ENCODE measurements at places on chromosomes 4 and X. TPM values are rescaled to one million over a fixed set of nuclear protein-coding genes. Genes with fewer than 3 reads are reported as not detected.

Gene KLF8
- total RNA-seq: 2.4 TPM

Gene CENPVL3
- not detected for total RNA-seq

Gene HSFX2
- total RNA-seq: not detected

Gene H2BW2
- total RNA-seq: not detected

Gene COMMD8
- total RNA-seq: 16.8 TPM

Gene FBXO8
- total RNA-seq: 26.2 TPM

Gene POU4F2
- total RNA-seq: not detected

Gene ZNF711
- total RNA-seq: 1.3 TPM

Gene GRID2
- total RNA-seq: not detected

Gene GUCY1A1
- total RNA-seq: 2.7 TPM

Gene GALNT7
- total RNA-seq: 143 TPM

Gene FAM47E
- 6.5 TPM for total RNA-seq

Gene ETDB
- total RNA-seq: not detected

Gene SLC49A3
- 10.7 TPM for total RNA-seq

Gene PAGE3
- total RNA-seq: not detected

Gene GBA3
- total RNA-seq: 14.9 TPM

Gene ABCG2
- total RNA-seq: 36.2 TPM

Gene TXK
- total RNA-seq: 1.8 TPM

Gene ASMT
- total RNA-seq: not detected

Gene MAML3
- total RNA-seq: 14.6 TPM

Gene TRAM1L1
- total RNA-seq: 0.21 TPM

Gene FAM149A
- total RNA-seq: 18.4 TPM

Gene PCYT1B
- not detected for total RNA-seq

Gene DLG3
- total RNA-seq: 88.9 TPM

Gene PCDH19
- total RNA-seq: 0.43 TPM

Gene ADAM29
- not detected for total RNA-seq

Gene CACNA1F
- total RNA-seq: 2.0 TPM

Gene HSFX3
- total RNA-seq: not detected

Gene S100G
- not detected for total RNA-seq

Gene PF4V1
- total RNA-seq: not detected

Gene AFP
- total RNA-seq: not detected

Gene ARL9
- 0.15 TPM for total RNA-seq

Gene ANOS1
- total RNA-seq: 0.34 TPM

Gene BANK1
- 1.2 TPM for total RNA-seq

Gene EGF
- total RNA-seq: 2.1 TPM

Gene UGT2B10
- 0.58 TPM for total RNA-seq

Gene CFI
- total RNA-seq: 4.0 TPM

Gene ADGRL3
- 4.0 TPM for total RNA-seq

Gene DMP1
- total RNA-seq: not detected

Gene MAGIX
- 13.9 TPM for total RNA-seq

Gene PPP3CA
- total RNA-seq: 59.5 TPM
